Stimulated activated CD4-positive, alpha-beta T cell treated with anti-CD3 and anti-CD28 coated beads, Interleukin-1b, Interleukin-23, amount 100 ng/mL, for 24 hours (primary cell): ENCODE measurements at places on chromosomes 16 and 17.

DNA sequence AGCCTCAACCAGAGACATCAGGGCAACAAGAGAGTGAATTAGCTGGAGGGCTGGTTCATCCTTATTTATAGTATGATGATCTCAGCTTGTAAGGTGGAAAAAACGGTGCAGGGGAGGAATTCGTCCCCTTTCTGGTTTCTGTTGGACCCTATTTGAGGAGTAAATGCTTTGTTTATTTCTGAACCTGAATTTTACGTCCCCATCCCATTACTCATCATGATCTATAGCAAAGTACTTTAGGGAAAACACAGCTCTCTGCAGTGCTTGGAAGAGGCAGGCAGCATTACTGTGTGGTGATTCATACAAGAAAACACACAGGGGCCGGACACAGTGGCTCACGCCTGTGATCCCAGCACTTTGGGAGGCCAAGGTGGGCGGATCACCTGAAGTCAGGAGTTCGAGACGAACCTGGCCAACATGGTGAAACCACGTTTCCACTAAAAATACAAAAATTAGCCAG is 8.0 kb upstream of the VAT1L start:
- DNase-seq = no peak

DNA sequence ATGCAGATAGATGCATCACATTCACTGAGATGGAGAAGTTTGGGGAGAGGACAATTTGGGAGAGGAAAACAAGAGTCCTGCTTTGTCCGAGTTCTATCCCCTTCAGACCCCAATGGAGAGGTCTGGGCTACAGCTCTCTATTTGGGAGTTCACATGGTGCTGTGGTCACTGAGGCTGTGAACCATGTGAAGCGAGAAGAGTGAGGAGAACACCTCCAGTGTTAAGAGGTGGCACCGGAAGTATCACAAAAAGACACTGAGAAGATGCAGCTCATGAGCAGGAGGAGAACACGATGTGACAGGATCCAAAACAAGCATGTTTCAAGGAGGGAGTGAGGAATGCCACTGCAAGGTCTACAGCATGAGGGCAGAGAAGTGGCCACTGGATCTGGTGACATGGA is 39.7 kb downstream of the PIK3R5 start:
- DNase-seq = no peak

GRCh38 chr16:67227567-67227921 is 614 bp downstream of the TMEM208 start:
- no peak for DNase-seq

DNA sequence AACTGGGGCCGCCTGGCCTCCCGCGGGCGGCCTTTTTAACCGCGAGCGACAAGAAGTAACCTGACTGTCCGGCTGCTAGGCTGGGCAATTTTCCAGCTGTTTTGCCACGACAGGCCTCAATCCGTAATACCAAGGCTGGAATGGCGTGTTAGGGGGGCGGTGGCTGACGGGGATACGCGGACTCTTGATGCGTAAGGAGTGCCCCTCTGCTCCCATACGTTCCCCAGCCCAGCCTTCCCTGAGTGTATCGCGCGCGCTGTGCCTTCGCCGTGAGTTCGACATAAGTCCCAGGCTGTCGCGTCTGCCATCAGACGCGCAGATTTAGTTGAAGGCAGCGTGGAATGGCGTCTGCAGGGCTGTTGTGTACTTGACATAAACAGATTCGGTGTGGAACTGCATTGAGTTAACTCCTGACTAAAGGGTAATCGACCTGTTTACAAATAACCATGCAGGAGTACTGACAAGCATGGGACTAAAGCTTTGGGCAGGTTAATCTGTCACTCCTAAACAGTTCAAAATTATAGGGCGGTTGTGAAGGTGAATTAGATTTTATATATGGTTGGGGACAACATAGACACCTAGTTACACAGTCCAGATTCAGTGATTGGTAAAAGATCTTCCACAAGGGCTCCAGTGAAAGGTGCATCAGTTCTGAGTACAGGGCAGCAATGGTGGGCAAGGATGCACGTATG is 16.6 kb upstream of the ERN1 start:
- no peak for DNase-seq

DNA sequence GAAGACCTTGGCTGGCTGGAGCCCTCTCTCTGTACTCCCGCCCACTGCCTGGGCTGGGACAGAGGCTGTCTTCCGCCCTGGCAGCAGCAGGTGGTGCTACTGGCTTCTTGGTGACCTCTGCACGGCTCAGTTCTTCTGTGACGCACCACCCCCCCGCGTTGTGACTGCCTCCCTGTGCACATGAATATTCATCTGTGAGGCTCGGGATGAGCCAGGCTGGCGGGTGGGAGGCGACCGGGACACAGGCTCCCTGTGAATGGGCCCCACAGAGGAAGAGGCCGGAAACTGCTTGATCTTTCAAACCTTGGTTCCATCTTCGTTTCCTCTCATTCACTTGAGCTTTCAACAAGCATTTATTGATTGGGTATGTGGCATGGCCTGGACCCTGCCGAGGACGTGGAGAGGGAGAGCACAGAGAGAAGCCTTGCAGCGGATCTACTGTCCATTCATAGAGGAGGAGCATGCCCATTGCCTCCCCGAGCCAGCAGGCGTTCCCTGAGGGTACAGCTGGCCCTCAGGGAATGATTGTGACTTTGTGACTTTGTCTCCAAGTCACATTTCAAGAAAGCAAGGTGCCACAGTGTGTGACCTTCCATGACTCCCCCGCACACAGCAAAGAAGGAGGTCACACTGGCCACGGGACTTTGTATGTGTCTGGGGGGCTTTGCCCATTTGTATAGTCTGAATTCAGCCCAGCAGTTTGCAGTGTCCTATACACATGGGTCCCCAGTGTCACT is 45.0 kb downstream of the B9D1 start:
- no peak for DNase-seq

- no peak for DNase-seq
Observed at GRCh38 chr17:9531034-9531433, 44.6 kb downstream of the STX8 start.

DNA sequence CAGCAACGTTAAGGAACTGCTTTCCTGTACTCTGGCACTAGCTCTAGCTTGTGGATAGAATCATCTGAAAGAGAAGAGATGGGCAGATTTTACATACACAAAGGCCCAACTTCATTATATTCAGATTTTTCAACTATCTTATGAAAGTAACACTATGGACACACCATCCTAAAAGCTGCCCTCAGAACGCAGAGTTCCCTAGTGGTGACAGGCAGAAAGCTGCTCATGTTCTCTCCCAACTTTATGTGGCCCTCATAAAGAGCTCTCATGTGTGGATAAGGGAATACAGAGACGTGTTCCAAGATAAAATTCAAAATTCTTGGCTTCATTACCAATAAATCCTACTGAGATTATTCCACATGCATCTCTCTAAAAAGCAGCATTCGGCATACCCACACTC is 1.5 kb downstream of the CFAP20 start:
- DNase-seq = no peak

- no peak for DNase-seq
Observed at GRCh38 chr16:11276896-11277593, 765 bp upstream of the PRM2 start.

DNA sequence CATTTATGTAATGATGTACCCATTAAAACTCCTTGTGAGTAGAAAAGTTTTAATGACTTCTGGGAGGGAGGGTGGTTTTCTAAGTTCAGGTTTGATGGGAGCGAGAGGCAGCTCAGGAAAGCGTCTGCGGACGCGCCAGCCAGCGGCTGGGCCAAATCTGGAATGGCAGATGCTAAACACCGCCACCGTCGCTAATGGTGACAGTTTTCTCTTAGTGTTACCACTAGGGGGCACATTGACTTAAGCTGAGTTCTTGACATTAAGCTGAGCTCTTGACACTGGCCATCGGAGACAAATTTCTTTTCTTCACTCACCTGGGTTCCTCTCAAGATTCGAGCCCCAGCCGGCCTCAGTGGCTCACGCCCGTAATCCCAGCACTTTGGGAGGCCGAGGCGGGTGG is 6.7 kb downstream of the TRPV1 start:
- DNase-seq = no peak

DNA sequence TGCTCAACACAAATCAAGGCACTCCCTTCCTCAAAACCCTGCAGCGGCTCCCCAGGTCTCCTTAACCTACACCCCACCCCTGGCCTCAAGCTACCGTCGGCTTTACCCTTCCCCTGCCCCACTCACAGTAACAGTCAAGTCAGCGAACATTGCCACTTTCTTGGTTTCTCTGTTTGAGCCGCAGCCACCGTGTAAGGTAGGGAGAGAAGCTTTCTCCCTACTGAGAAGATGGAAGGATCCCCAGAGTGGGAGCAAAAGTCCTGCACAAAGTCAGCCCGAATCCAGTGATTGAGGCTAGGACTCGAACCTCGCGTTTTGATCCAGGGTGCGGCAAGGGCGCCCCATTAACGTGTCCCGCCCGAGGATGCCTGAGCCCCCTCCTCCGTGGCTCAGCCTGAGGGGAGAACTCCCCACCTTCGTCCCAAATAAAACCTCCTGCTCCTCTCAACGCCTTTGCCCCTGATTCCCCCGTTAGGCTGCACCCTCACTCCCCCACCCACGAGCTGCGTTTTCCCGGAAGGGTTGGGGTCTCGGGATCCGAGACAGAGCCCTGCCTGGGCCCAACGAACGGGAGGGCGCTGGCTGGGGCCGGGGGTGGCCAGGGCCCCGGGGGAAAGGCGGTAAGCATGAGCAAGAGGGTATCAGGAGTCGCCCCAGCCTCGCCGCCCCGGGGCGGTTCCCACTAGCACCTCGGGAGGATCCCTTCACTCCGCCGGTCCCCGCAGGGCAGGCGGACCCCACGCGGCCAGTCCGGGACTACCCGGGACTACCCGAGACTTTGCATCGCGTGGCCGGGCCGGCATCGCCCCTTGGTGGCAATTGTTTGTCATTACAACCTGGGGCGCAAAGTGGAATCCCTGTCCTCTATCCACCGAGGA is 9.9 kb upstream of the NAGS start:
- DNase-seq = peak; percentile 53

DNA sequence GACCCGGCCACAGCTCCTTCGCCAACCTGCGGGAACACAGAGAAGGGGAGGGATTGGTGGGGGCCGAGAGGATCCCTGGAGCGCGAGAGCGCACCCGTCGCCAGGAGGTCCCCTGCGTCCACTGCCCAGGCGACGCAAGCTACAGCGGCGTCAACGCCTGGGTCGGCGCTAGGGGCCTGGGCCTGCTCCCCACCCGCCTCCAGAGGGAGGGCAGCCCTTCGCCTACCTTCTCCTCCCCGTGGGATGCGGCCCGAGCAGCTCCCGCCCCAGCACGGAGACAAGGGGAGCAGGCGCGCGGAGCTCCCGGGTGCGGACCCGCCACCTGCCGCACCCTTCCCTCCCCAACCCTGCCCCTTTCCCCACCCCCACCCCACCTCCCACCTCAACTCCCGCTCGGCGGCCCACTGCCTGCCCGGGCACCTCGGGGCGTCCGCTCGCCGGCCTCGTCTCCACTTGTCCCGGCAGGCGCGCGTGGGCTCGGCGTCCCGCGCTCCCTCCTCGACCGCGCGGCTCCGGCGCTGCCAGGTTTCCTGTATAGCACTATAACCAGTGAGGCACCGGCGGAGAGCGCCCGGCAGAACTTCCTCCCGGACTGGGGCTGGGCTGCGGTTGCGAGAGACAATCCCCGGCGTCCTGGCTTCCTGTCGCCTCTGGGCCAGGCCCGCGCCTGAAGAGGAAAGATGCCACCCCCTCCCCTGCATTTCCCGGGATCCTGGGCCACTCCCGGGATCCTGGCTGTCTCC is 119.1 kb upstream of the SMURF2 start:
- DNase-seq = no peak

DNA sequence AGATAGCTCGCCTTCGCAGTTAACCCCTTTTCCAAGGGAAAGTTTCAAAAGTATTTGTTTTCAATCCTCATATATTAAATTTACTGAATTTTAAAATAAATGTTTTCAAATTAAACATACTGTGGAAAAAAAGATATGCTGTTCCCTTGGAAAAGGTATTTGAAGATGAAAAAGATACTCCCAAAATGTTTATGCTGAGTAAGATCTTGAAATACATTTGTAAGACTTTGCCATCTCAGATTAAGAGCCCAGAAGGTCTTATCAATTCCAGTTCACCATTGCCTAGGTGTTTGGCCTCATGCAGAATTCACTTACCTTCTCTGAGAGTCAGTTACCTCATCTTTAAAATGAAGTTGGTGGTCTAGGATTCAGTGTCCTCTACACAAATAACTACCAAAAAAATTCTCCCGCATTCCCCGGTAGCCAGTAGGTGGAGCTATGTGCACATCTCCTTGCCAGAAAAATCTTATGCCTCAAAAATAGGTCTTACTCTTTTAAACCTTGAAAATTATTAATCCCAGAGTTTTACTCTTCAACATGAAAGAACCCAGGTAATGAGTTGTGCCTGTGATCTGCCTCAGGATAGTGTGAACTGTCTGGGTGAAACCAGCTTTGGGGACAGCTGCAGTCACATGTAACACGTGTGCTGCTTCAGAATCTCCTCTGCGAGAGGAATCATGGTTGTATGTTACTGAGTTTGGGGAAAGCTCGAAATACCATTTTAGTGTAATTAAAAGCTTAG is 178.3 kb downstream of the MRTFB start:
- DNase-seq = peak; percentile 17

- no peak for DNase-seq
Observed at GRCh38 chr16:24853830-24854229, 8.1 kb downstream of the SLC5A11 start.

GRCh38 chr17:28917029-28917428 is 14.2 kb upstream of the DHRS13 start:
- no peak for DNase-seq

GRCh38 chr17:21291862-21292261 is 7.4 kb downstream of the MAP2K3 start:
- DNase-seq = no peak

DNA sequence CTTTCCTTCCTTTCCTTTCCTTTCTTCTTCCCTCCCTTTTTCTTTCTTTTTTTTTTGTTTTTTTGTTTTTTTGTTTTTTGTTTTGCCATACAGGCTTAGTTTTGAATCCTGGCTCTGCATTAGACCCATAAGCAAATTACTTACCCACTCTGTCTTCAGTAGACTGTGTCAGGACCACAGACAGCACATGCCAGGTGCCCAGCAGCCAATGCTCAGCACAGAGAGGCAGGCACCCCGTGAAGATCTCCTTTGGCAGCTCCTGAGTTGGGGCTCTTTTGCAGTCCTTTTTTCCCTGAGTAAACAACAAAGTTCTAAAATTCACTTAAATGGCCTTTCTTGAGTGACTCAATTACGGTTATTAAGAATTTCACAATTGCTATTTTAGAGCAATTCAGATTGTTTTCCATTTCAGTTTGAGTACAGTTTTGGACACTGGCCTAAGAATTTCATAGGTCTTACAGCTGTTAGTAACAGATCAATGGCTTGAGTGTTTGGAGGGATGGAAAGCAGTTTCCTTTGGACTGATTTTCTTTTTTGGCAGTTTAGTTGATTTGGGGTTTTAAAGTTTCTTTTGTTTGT is 26.2 kb upstream of the SLC5A11 start:
- no peak for DNase-seq

DNA sequence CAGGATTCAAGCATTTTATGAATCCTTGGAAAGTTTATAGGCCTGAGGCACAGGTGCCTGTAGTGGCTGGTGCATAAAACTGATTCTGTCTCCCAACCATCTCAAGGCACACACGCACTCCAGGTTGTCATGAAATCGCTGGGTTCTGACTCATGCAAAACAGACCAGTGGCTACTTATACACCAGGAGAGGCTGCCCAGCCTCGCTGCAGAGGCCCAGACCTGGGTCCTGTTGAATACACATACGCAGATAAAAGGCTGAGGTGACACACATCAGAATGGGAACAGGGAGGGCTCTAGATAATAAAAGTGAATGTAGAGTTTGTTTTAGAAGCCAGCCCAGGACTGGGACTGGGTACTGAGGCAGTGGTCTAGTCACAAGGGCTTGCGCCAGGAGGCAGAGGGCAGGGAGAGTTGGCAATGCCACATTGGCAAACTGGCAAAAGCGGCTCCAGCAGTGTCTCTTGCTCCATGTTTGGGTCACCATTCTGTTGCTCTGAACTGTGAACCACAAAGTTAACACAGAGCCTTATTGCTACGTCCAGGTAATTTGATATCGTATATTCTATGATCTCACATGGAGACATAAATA is 13.6 kb downstream of the OR1D5 start:
- no peak for DNase-seq
